ENCODE measurements at places on chromosomes 4 and X. TPM values are rescaled to one million over a fixed set of nuclear protein-coding genes. Genes with fewer than 3 reads are reported as not detected.
A peak's percentile ranks its signal among the peaks of the same experiment; 100 is the strongest.

GRCh38 chr4:122758033-122758432, 25.5 kb downstream of the BBS12 start:
- no peak for DNase-seq

Gene GAGE13
- not detected for total RNA-seq

DNA sequence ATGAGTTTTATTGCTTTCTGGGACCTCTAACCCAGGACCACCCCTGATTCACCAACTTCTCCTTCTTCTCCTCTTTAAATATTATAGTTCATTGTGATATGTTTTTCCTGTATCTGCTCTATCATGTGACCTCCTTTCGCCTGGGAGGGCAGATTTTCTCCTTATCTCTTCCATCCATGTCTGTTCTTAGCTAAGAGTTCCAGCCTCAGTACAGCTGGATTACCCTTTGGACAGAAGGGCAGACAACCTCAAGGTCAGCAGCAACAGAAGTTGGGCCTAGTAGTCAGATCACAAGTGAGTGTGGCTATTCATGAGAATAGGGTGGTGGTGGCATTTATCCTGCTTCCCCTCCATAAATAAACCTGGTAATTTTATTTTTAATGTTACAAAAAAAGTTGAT, 5.7 kb upstream of the XK start:
- DNase-seq: no peak

Gene ARHGAP36
- not detected for total RNA-seq

DNA sequence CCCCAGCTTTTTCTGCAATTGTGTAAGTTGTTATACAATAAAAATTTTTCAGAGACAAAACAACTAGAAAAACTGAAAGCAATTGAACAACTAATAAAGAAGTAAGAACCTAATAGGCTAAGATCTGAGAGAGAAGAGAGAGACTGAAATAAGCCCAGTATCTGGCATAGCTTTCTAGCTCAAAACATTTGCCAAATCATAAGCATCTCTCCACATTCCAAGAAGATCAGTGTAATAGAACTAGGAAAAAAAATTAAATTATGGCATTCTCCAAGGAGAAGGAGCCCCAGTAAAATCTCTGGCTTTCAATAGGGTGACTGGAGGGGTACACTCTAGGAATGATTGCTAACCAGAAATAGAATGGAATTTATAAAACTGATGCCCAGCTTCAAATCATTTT, 19.0 kb upstream of the PPP3CA start:
- no peak for DNase-seq

Gene PDLIM3
- 259 TPM for total RNA-seq

- no peak for DNase-seq
These were observed 60.0 kb downstream of the HTRA3 start for GRCh38 chr4:8329560-8329858.

Gene POLN
- total RNA-seq: not detected

GRCh38 chr4:41095973-41096372, 118.4 kb downstream of the APBB2 start:
- DNase-seq: no peak

DNA sequence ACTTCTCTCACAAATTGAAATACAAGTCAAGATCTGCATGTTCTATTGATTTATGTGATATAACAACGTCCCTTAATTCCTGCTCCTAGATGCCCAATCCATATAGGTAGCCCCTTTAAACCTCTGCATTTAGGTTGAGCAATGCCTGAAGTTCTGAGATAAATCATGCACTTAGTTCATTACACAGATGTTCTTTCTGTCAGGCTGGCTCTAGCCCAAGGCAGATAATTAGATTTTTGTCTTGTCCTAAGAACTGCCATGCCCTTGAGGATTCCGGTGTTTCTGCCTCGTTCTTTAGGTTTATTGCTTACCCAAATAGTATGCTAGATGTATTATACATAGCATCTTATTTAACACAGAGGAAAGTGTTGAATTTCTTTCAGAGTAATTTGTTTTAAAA, 143.1 kb downstream of the TRAM1L1 start:
- DNase-seq: no peak

Gene FAM241A
- not detected for total RNA-seq

DNA sequence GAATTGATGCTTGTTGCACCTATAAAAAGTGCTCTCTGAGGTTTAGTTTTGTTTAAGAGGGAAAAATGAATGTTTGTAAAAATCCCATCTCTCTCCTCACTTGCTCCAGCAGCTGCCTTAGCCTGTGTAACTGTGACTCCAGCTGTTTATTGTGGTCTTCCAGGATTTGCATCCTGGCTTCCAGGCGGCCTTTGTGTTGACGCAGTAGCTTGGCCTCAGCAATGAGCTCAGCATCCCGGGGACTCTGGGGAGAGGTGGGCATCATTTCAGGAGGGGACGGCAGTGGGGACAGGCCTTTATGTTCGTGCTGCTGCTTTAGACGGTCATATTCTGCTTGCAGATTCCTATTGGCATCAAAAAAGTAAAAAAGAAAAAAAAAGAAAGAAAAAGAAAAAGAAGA, 75.3 kb upstream of the FTHL17 start:
- DNase-seq: no peak

DNA sequence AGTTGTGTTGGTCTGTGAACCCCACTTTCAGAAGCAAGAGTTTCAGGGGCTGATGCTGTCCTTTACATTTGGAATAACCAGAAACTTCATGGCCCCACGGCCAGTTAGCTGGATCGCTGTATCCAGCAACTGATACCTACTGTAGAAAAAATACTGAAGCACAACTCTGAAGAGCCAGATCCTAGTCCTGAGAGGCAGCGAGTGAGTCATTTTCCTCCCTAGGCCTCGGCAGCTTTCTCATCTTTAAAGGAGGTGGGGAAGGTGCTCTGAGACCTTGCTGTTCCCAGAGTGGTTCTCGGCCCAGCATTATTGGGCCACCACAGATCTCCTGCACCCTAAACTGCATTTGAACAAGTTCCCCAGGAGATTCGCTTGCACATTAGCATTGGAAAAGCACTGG, 63.2 kb downstream of the NHS start:
- no peak for DNase-seq

DNA sequence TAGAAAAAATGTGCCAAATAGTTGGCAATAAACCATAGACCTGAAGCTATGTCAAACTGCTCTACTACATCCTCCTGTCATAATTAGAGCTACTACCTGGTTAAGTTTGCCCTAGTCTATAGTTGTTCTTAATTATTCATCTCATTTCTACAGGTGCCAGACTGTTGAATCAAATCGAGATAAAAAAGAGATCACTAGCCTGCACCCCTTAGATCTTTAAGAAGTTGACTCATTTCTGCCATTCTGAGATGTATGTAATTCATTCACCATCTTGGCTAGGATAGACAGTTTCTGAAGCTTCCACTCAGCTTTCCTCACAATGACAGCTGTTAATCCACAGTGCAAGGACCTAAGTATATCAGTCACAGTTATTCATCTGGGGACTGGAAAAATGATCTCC, 452.1 kb upstream of the BOD1L1 start:
- DNase-seq: no peak

Gene TNIP3
- 1.8 TPM for total RNA-seq

Gene GRIA2
- total RNA-seq: not detected

DNA sequence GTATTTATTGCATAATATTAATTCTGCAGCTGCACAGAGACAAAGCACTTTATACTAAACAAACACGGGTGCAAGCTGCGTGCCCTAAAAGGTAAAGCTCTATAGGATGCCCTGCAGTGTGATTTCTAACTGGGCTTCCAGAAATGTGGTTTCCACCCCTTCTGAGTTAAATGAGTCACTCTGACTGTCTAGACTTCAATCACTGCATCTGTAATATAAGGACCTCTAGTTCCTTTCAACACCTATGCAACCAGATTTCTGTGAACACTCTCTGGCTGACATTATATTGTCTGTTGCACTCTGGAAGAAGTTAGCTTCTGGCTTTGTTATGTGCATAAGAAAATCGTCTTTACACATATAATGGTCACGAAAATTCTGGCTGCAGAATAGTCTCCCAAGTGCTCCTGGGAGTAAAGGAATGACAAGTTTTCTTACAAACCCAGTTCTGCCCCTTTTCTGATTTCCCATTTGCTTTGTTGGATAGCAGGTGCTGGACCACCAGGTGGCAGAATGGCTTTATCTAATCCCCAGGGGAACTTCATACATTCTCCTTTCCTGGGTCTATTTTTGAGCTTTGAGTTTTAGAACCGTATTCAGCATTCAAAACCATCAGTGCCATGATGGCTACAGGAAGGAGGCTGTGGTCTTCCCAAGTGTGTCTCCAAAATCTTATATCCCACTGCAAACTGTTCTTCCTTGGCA, 842.2 kb downstream of the STIM2 start:
- no peak for DNase-seq

DNA sequence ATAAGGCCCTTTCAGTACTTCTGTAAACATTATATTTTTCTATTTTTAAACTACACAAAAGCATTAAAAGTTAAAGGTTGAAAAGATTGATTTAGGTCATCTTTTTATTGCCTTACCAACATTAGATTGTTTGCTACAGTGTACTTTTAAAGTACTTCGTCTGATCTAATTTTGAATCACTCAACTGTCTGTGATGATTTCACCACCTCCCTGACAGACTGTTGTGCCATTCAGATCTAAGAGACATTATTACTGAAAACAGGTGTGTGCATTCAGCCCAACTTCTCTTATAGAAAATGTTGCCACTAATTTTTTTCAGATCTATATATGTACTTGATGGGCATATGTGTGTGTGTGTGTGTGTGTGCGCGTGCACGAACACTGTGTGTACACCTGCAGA, 39.3 kb downstream of the GASK1B start:
- DNase-seq: no peak

DNA sequence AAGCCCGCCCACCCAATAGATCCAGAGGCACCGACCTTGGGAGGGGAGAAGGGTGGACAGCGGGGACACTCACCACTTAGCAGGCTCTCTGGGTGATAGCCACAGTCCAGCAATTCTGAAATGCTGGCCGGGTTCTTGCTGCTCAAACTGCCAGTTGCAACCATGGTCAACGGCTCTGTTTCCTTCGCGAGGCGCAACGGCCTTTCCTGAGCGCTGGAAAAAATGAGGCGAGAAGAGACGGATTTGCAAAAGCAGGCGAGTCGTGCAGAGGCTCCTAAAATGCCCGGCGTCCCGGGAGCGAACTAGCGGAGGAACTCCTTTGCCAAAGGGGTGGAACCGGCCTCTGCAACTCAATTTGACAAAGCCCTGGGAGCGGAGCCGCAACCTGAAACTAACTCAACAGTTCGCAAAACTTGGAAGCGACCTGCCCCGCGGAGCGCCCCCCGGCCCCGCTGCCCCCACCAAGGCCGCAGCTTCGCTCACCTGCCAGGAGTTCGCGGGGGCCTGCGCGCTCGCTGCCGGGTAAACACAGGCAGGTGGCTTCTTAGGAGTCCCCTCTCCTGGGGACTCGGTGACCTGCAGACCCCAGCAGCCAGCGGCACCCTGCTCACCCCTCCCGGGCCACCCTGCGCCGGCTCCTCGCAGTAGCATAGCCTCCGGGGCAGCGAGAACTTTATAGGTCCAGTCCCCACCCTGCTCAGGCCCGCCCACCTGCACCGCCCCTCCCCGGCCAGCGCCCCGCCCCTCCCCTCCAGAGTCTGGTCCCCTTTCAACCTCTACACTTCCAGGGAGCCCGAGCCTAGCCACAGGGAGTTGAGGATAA, at the start of gene DDIT4L:
TSS of gene DDIT4L (minus strand) at position 649 of the 823 bp plus-strand sequence. CDS start at position 164, 485 bp downstream.
- DNase-seq: peak; percentile 63

DNA sequence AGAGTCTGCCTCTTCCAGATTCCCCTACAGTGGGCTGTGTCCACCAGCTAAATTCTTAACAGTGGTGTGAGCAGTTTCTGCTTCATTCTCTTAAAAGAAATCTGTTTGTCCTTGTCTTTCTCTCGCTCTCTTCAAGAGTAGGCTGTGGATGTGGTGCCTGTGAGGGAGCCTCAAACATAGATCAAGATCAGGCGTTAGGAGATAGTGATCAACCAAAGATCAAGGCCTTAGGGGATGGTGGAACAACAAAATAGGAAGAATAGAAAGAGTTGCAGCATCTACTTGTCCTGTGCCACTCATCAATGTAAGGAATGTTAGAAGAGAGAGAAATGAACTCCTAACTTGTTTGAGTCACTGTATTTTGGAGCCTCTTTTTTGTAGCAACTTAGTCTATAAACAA, 144.2 kb downstream of the AASDH start:
- DNase-seq: no peak

DNA sequence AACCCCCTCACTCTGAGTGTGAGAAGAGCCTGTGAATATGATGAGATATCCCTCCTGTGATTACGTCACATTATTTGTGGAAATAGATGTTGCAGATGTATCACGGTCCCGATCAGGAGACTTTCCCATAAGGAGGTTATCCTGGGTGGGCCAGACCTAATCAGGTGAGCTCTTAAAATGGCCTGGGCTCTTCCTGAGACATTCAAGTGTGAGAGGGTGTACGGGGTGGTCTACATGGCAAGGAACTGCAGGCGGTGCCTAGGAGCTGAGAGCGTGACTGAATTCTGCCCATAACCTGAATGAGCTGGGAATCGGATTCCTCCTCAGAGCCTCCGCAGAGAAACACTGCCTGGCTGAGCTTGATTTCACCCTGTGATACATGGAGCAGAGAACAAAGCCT, 12.9 kb upstream of the CENPVL1 start:
- no peak for DNase-seq

GRCh38 chrX:31337332-31337731, 265.5 kb upstream of the FTHL17 start:
- DNase-seq: no peak

DNA sequence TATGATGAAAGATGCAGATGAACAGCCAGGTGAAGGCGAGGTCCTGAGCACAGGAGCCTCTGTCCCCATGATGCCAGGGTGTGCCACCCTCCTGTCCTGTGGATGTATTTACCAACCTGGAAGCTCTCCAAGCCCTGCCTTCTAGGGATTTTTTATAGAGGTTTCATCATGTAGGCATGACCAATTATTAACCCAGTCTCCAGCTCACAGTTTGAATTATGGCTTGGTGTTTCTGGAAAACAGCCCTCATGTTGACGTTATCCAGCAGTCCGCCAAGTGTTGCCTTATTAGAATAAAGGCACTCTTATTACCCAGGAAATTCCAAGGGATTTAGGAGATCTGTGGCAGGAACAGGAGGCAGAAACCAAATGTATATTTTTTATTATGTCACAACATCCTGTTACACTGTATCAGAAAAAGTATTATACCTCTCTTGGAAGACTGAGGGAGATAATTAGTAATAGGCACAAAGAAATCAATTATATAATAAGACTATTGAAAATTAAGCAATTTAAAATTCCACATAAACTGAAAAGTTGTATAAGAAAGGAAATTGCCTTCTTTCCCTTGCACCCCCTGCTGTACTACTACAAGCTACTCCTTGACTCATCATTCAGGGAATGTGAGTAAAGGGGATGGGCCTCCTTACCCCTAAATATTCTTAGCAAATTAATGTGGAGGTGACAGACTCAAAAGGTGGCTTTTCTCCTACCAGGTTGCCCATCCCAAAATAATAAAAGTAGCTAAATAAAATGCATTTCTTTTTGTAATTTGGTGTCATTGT, 129.6 kb downstream of the ZNF330 start:
- peak; percentile 79 for DNase-seq

- DNase-seq: no peak
These were observed 123.6 kb upstream of the RBPJ start for GRCh38 chr4:26197018-26197779.

GRCh38 chrX:149938881-149939654, 777 bp upstream of the EOLA2 start:
- peak; percentile 95 for DNase-seq

- no peak for DNase-seq
These were observed 111.0 kb downstream of the DHX15 start for GRCh38 chr4:24473309-24473721.

- no peak for DNase-seq
These were observed 5.9 kb upstream of the HAND2 start for GRCh38 chr4:173535957-173536356.

Data from stomach (tissue), 19 donors.